ENCODE measurements at places on chromosomes 12 and 14.

DNA sequence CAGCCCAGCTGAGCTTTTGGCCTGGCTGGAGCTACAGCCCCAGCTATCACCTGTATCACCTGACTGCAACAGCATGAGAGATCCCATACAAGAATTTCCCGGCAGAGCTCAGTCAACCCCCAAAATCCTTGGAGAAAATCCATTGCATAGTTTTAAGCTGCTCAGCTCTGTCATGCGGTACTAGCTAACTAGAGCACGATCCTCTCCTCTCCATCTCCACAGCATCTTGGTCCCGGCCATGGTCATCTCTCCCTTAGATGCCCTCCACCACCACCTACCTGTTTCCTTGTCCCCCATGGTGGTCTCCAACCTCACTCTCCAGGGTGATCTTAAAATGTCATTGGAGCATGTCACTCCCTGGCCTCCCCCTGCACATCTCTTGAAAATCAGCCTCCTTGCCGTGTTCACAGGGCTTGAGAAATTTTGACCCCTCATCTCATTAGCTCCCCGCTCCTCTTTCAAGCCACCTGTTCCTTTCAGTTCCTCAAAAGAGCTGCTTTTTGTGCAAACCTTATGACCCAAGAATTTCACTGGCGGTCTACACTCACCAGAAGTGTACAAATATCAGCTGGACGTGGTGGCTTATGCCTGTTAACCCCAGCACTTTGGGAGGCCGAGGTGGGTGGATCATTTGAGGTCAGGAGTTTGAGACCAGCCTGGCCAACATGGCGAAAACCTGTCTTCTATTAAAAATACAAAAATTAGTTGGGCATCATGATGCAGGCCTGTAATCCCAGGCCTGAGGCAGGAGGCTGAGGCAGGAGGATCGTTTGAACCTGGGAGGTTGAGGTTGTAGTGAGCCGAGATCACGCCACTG lies 8.1 kb upstream of the CLMN start:
- no peak for DNase-seq

DNA sequence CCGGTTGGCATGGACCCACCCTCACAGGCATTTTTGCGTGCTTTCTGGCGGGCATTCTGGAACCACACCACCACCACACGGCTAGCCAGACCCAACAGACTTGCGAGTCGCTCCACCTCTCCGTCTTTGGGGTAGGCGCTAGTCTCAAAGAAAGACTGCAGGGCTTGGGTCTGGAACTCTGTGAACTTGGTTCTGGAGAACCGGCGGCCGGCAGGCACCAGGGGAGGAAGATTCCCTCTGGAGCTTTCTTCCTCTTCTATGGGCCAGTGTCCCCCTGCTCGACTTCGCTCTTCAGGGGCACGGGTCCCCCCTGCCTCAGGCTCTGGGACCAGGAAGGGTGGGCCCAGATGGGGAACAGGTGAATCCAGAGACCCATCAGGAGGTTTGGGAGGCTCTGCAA lies 26.6 kb downstream of the ZFHX2 start:
- no peak for DNase-seq

DNA sequence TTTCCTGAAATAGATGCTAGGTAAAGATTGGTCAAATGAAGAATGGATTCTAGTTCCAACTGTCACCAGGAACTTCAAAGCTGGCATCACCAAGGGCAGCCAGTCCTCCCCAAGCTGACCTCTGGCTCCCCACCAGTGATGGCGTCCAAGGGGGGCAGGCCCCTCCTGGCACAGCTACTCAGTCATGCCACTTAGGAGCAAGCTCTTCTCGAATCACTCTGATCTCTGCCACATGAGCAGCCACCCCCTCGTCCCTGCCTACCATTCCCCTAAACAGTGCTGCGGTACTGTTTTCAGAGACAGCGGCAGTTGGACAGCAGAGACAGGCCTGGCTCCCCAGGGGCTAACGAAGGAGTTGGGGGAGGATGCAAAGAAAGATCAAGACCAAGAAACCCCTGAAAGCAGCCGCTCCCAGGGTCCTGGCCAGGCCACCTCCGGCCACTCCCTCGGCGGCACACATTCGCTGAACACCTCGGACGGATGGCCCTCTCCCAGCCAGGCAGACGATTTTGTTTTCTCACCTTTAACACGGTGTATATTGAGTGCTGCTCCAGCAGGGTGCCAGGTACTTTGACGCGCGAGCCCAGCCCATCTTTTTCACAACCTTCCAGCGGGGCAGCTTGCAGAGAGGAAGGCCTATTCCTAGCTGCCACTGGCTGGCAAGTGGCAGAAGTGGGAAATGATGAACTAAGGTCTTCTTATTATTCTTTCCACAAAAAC lies 47.4 kb downstream of the ARL6IP4 start:
- DNase-seq = no peak

- no peak for DNase-seq
Observed at GRCh38 chr12:117139025-117139717, 40.0 kb upstream of the TESC start.

GRCh38 chr14:104140463-104141331 lies 2.3 kb downstream of the KIF26A start:
- DNase-seq = no peak

DNA sequence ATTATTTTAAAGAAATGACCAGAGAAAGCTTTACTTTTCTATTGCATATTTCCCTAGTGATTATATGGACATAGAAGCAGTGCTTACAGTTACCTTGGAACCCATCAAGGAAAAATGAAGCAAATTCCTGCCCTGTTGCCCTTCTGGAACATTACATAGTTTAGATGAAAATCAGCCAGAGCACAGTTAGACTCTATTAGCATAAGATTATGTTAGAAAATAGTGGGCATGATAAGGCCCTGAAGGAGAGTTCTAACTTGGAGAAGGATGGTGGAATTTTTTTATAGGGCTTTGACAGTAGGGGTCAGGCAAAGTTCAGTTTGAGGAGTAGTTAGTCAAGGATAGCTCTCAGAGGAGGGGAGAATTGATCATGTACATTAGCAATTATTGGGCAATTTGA lies 74.3 kb downstream of the FUT8 start:
- no peak for DNase-seq

GRCh38 chr12:116465856-116466255 lies 93.3 kb upstream of the MAP1LC3B2 start:
- no peak for DNase-seq

DNA sequence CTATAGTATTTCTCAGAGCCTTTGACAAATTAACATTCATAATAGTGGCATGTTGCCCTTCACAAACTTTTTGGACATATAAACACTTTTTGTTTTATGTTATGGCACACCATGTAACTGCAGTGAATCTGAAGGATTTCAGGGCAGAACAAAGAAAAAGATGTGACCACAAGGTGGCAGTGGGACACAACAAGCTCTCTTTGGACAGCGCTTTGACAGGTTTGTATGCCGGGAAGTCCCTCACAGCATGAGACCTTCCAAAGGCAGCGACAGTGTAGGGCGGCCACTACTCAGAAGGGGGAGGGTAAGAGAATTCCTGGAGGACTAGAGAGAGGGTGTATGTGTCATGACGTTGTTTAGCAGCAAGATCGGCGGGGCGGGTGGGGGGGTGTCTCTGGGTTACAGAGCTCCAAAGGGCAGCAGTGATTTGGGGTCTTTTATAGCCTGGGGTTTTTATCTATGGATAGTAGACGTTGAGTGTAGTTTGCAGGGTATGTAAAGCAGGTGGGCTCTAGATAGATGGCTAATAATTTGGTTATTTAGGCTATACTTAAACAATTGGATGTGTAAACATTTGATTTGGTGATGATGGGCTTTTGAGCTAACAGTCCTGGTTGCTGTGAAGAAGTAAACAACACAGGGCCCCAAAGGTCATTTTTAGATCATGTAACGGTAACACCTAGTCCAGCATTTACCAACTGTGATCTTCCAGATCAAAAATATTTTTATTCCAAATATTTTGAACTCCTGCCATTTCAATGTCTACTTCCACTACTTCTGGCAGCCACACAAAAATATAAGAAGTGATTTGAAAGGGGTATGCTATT lies 22.9 kb downstream of the ETFBKMT start:
- DNase-seq = peak; percentile 64

GRCh38 chr12:112965643-112966042 lies 12.7 kb upstream of the OAS2 start:
- DNase-seq = no peak

DNA sequence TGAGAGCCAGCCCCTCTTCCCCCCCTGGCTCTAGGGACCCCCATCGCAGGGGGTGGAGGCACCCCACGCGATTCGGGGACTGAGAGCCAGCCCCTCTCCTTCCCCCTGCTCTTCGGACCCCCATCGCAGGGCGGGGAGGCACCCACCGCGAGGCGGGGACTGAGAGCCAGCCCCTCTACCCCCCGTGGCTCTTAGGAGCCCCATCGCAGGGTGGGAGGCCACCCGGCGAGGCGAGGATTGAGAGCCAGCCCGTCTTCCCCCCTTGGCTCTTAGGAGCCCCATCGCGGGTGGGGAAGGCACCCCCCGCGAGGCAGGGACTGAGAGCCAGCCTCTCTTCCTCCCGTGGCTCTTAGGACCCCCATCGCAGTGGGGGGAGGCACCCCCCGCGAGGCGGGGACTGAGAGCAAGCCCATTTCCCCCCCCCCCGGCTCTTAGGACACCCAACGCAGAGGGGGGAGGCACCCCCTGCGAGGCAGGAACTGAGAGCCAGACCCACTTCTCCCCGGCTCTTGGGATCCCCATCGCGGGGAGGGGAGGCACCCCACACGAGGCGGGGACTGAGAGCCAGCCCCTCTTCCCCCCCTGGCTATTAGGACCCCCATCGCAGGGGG lies 45.6 kb downstream of the DDX11 start:
- no peak for DNase-seq

DNA sequence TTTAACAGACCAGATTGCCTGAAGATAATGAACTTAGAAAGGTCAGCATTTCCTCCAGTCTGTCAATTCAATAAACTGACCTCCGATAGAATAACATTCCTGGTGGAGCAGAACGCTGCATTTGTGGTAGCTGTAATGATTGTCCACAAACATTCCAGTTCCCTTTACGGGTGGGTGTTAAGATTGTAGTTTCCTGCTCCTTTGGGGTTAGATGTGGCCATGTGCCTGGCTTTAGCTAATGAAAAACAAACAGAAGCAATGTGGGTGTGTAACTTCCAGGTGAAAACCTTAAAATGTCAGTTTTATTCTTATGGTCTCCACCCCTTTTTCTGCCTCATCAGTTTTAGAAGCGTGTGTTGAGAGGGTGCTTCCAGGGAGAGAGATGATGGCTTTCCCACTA lies 217.3 kb upstream of the CRY1 start:
- DNase-seq = no peak

GRCh38 chr14:100340423-100340813 lies 17.3 kb downstream of the SLC25A47 start:
- DNase-seq = no peak

- DNase-seq = no peak
Observed at GRCh38 chr14:89201645-89202044, 215.4 kb downstream of the FOXN3 start.

DNA sequence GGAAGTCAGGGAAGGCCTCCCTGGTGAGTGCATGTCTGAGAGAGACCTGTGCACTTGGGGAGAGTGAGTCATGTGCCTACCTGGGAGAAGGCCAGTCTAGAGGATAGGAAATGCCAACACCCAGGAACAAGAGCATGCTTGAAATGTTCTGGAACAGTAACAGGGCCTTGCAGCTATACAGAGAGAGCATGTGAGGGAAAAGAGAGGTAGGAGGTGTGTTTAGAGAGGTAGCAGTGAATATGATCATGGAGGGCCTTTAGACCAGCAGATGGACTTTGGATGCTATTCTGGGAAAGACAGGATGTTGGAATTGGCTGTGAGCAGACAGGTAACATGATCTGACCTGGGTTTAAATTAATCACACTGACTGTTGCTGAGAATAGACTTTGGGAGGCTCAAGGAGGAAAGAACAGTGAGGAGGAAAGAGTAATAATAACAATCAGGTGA lies 1143.6 kb downstream of the FLRT2 start:
- no peak for DNase-seq

DNA sequence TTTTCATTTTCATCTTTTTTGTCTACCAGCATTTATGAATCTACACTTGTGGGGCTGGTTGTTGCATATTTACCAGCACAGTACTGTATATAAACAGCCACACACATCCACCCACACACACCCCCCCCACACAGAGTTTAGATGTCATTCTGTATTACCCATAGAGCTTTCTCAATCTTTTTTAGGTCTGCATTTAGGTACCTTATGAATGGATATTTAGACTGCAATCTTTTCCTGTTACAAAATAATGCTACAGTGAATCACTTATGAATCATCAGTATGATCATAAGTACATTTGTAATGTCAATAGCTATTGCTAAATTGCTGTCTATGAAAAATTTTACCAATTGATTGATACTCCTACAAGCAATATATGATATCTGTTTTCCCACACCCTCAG lies 67.3 kb upstream of the STK38L start:
- DNase-seq = no peak

GRCh38 chr12:51019927-51020326 lies 6.3 kb downstream of the SLC11A2 start:
- DNase-seq = no peak

GRCh38 chr12:26987634-26988424 lies 26.4 kb downstream of the TM7SF3 start:
- no peak for DNase-seq

- DNase-seq = no peak
Observed at GRCh38 chr14:75967866-75968265, 13.9 kb downstream of the TGFB3 start.
